Endothelial cell (in vitro differentiated cells): ENCODE measurements at places on chromosomes 1 and 21. TPM values are rescaled to one million over a fixed set of nuclear protein-coding genes. Genes with fewer than 3 reads are reported as not detected.

DNA sequence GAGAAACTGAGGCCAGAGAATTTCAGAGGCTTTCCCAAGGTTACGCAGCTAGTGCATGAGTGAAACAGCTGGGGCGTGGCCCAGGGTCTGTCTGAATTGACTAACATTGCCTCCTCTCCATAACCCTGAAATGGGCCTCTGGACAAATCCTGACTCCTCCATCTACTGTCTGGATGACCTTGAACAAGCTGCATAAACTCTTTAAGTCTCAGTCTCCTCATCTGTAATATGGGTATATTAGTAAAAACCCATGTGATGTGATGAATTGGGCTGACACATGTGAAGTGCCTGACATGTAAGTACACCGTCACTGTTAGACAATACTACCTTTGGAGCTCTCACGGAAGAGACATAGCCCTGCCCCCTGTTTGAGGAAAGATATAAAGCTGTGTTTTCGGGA, 12.3 kb upstream of the FGR start:
- no peak for DNase-seq

DNA sequence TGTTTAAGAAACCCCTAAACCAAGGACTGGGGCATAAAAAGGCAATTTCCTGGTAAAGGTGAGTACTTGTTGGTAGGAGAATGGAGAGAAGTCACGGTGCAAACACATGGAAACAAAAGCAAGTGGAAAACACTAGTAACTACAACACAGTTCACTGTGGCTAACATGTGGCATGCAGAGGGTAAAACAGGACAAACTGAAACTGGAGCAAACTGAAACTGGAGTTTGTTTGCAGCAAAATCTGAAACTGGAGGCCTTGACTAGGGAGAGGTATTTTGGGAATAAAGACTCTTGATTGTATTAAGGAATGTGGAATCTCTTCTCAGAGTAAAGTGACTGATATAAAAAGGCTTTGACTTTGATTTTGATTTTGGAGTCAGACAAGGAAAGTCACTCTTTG, 376.3 kb upstream of the PRMT6 start:
- DNase-seq, result no peak

DNA sequence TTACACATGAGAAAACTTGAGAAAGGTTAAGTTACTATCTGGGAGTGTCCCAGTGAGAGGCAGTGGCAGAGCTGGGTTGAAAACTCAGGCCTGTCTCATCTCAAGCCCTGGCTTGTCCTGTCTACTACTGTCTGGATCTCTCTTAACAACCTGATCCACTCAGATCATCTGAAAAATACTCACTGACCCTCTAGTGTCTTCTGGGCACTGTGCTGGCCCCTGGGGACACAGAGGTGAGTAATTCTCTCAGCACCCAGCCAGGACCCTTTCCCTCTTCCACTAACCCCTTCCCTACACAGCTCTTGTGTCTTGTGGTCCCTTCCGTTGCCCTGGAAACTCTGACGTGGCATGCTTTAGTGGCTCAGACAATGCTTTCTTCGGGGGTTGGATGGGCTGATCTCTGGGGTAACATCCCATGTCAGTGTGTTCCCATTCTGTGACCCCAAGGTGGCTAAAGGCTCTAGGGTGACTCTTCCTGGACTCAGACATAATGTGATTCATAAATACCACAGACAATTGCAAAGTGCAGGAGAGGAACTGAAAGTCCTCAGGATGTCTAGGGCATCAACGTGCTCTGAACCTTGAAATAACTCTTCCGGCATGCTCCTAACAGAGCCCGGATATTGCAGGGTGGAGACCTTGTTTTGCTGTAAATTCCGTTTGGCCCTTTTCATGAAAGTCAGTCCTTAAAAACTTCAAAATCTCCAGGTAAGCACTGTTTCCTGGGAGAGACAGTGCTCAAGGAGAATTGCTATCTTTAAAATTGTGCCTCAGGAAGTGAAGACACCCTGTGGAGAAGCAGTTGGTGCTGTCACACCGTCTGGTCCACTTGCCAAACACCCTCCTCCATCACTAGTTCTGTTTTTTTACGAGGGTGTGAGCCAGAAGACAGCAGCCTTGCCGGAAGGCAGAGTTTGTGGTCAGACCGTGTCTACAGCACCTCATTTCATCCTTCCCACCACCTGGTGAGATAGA, 4.0 kb downstream of the SHISAL2A start:
- DNase-seq, result no peak

DNA sequence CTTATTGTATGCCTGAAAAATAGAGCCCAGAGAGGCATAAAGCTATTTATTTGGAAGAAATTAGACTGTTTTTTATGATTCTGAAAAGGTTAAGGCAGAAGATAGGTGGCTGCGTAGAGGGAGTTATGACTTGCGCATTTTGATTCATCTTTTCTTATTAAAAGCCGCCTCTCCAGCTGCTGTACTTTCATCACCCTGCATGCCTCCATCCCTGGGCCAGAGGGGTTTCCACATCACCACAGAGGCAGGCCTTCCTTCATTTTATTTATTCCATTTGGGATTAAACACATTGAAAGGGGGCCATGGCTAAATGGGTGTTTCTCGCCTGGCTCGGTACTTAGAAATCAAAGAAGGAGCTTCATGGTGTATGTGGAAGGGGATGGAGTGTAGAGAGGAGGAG, 14.6 kb upstream of the RGS8 start:
- DNase-seq, result no peak

DNA sequence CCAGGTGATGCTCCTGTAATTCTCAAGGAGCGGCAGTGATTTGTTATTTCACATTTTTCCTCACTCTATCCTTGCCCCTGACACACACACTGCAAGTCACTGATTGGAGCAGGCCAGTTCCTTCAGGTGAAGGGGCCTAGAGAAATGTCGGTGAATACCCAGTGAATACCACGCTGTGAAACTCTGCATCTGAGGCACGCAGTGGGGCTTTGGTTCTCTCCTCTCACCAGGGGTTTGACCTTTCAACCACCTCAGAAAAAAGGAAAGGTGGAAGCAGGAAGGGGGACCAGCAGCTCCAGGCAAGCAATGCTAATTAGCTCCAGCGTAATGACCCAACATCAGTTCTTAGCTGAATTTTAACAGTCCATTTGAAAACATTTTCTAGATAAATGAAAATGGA, 532 bp upstream of the FAM177B start:
- no peak for DNase-seq

GRCh38 chr1:12203216-12204007, 26.4 kb upstream of the VPS13D start:
- no peak for DNase-seq

DNA sequence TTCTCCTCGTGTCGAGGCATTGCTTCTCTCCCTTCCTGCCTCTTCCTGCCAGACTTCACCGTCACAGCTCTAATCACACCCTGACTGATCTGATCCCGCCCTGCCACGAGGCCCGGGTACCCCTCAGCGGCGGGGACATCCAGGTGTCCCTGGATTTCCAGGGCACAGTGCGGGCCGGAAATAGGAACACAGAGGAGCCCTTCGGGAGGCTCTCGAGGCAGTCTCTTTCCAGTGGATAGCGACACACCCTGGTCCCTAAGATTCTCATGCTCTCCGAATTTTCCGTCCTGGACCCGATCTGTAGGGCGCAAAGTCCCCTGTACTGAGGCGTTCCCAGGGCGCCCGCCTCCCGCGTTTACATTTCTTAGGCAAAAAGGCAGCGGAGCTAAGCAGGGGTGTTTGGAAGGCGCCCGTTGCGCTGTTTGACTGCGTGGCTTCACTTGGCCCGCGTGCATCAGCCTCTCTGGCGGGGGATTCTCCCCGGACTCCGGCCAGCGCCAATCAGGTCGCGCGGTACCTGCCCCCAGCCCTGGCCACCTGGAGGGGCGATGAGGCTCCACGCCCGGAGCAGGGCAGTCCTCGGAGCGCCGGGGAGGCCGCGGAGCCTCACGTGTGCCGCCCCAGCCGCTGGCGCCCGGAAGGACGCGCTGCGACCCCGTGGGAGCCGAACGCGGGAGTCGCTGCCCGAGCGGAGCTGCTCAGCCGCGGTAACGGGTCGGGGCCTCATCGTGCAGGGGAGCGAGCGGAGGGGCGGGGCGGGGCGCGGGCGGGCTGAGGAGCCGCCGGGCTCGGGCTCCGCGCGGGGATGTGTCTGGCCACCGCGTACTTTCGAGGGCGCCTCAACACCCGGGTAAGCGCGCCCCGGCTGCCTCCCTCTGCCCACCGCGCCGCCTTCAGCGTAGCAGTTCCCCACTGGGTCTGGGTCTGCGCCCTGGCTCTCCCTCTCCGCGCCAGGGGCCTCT, at the start of gene FAM163A:
FAM163A (plus strand) TSS at position 575 of the 962 bp plus-strand sequence. CDS start 69,807 bp downstream, outside the sequence.
- DNase-seq, result peak; percentile 24

- DNase-seq, result no peak
Observed at GRCh38 chr1:221227872-221228337, 348.7 kb downstream of the HLX start.

DNA sequence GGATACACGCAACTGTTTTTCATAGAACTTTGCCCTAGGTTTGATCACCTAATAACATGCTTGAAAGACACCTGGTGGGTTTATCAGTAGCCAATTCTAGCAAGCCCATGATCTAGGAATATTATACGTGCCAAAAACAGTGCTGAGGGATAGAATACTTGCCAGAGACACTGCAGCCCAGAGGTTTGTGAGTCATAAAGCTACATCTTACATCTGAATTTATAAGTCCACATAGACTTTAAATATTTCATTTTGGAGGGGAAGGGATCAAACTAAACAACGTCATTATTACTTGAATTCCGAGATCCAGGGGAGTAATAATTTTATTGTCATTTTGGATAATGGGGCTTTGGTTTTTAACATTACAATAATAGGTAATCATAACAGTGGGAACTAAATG, 31.7 kb downstream of the RGL1 start:
- no peak for DNase-seq

DNA sequence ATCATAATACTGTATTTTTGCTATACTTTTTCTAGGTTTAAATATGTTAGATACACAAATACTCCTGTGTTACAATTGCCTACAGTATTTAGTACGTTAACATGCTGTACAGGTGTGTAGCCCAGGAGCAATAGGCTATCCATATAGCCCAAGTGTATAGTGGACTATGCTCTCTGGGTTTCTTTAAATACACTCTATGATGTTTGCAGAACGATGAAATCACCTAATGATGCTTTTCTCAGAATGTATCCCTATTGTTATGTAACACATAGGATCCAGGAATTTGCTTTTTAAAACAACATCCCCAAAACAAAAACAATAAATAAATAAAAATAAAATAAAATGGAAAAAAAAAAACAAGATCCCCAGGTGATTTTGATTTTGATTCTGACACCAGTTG, 18.1 kb upstream of the RBM15 start:
- no peak for DNase-seq

DNA sequence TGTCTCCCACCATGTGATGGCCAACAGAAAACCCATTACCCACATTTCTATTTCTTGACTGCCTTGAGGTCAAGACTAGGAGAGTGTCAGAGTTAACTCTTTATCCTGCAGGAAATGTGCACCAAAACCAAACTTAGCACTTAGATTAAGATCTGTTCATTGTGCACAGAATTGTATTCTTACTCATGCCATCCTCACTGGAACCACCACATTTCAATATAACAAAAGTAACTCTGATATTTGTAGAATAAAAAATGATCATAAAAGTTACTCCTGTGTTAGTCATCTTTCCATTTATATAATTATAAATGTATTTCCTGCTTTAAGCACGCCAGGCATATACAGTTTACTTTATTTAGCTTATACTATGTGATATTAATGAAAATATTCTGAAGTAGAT, 193.0 kb upstream of the DPYD start:
- no peak for DNase-seq

DNA sequence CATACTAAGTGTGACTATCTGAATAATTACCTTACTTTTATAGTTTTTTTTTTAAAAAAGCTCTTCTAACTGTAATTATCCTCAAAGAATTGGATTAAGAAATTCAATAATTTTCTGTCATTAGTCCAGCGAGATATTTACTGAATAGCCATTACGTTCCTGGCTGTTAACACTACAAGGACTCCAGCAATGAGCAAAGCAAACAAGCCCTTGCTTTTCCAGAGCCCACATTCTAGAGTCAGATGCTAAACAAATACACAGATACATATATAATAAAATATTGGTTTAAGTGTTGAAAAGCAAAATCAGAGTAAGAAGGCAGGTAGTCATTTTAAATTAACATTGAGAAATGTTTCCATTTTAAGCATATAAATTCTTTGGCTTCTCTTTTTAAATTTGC, 118.4 kb downstream of the ATF6 start:
- DNase-seq, result no peak

DNA sequence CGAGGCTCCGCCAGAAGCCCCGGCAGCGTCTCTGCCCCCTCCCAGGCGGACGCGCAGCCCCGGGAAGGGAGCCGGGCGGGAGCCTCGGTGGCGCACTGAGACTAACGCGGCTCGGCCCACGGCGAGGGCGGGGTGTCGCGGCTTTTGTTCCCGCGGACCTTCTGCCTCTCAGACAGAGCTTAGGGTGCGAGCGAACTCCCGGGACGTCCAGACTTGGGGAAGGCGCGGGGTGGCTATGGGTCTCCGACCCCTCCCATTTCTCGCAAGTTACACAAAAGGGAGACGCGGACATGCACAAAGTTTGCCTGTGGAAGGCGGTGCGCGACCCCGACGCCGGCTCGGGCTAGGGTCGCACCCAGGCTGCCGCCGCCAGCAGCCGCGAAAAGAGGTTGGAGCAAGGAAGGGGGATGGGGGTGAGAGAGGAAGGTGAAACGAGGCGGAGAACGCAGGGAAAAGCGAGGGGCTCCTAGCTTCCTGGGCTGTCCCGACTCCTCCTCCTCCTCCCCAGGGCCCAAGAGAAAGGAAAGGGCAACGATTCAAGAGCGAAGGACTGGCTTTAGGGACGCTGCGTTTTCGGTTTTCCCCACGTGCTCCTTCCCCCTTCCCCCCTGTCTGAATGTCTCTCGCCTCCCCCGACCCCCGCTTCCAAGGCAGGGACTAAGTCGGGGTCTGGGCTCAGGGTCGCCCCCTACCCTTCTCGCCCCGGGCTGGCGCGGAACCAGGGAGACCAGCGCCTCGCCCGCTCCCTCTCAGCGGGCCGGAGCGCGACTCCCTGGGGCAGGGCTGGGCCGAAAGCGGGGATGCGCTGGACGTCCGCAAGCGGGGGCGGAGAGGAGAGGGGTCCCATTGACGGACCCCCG, 729 bp downstream of the APP start:
- peak; percentile 52 for DNase-seq

DNA sequence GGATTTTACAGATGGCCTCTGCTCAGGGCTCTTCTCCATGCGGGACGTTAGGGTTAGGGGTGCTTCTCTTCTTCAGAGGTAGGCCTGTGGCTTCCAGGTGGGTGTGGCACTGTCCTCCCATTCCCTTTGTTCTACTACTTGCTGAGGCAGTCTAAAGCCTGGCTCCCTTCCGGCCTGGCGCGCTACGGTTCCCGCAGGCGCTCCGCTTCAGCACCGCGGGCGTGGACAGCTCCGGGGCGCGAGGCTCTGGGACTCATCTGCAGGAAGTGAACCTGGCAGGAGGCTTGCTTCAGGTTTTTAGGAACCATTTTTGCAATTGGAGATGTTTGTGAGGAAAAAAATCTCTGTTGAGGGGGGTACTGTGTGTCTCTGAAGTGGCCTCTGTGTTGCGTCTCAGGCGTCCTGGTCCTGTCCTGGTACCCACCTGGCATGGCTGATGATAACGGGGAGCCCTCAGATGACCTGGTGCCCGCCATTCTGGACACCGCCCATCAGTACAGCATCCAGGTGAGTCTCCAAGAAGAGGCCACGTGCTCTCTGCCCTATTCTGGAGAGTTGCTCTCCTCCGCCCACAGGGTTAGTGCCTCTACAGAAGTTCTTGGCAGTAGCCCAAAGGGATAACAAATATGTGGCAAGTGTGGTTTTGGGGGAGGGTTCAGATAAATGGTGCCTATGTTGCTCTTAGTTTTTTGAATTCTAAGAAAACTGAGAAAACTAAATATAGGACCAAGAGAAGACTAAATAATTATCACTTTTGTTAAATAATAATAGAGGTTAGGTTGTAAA, 1.9 kb downstream of the MANEAL start:
- peak; percentile 71 for DNase-seq

Gene CRABP2
- 9.5 TPM for total RNA-seq

Gene CYP4Z1
- not detected for total RNA-seq

Gene ANKRD45
- total RNA-seq, result 1.3 TPM

Gene INSRR
- not detected for total RNA-seq

Gene ARHGAP29
- total RNA-seq, result 276 TPM
